ENCODE measurements at places on chromosomes 2 and 18.
A peak's percentile ranks its signal among the peaks of the same experiment; 100 is the strongest.

GRCh38 chr18:70653671-70654070 lies 364.8 kb downstream of the SOCS6 start:
- DNase-seq, result no peak

- no peak for DNase-seq
Measured at GRCh38 chr2:95374921-95375471, 27.5 kb upstream of the FAHD2A start.

- no peak for DNase-seq
Measured at GRCh38 chr2:19675856-19676460, 225.8 kb downstream of the TTC32 start.

GRCh38 chr2:143696651-143697050 lies 567.4 kb downstream of the ARHGAP15 start:
- DNase-seq, result no peak

DNA sequence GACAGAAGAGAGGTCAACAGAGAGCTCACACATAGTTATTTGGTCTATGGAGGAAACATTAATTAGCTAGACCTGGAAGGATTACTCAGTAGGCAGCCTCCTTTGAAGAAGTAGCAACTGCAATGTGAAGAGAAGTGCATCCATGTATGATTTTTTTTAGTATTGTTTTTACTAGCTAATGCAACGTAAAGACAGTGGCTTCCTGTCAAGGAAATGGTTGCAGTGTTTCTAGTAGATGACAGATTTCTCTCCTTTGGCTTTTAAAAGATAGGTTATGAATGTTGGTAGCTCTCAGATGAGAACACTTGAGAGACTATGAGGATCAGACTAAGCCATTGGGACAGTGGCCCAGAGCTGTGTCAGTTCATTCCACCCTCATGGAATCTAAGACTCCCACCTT lies 175.8 kb downstream of the AGPS start:
- no peak for DNase-seq

DNA sequence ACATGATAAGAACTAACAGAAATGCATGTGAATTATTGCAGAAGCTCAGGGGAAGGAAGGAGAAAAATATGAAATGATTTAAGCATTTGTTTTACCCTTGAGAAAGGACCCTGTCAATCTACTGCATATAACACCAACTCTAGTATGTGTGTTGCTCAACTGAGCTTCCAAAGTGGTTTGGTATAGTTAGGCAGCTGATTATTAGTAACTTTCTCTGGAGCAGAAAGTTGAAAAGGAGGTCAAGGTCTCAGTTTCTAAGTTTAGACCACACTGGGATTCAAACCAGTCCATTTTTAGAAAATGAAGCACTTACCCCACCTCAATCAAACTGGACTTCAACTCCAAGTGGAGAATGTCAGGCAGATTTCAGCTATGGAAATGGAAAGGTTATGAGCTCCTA lies 123.3 kb upstream of the CDC42EP3 start:
- no peak for DNase-seq

DNA sequence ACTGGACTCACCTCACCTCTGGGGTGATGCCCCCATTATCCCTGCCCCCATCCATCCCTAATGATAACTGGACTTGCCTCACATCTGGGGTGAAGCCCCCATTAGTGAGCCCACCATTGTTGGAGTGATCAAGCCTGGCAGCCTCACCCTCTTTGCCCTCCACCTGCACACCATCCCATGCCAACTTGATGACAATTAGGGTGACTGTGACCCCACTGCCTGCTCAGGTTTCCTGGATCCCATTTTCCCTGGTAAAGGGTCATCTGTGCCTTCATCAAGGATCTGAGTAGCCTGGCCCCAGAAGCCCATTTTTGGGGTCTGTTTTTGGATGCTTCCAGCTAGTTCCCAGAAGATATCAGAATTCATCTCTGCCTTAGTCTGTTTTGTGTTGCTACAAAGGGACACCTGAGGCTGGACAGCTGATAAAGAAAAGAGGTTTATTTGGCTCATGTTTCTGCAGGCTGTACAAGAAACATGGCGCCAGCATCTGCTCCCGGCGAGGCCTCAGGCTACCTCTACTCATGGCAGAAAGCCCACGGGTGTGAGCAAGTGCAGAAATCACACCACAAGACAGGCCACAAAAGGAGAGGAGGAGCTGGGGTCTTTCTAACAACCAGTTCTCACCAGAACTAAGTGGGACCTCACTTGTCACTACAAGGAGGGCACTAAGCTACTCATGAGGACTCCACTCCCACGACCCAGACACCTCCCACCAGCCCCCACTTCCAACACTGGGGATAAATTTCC lies 196.4 kb upstream of the TWIST2 start:
- no peak for DNase-seq

DNA sequence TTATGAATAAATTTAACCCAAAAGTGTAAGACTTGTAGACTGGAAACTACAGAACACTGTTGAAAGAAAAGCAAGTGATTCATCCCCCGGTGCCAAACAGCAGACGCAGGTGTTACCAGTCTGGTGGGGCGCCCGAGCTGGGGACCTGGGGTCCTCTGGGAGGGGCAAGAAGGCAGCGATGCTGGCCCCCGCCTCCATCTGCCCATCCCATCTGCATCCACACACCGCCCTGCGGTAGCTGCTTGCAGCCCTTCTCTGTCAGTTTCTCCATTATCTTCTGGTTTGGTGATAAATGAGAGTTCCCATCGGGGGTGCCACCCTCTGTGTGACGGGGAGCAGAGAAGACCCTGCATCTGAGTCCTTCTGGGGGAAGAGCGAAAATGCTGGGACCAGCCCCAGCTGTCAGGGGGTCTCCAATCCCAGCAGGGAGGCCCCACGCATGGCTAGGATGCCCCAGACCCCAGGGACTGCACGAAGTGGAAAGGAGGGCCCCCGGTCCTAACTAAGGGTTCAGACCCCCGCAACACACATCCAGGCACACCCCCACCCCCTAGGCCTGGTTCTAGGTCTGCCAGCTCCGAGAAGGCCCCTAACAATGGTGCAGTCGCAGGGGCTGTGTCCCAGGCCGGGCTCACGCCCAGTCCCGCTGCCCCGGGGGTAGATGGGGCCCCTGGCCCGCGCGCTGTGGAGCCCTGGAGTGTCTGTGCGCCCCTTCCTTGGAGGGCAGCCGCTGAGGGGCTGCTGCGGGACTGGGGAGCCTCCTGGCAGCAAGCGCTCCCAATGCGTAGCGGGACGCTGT lies 686 bp upstream of the RGPD8 start:
- DNase-seq, result no peak

GRCh38 chr2:112814278-112814677 lies 22.3 kb downstream of the IL1B start:
- no peak for DNase-seq

DNA sequence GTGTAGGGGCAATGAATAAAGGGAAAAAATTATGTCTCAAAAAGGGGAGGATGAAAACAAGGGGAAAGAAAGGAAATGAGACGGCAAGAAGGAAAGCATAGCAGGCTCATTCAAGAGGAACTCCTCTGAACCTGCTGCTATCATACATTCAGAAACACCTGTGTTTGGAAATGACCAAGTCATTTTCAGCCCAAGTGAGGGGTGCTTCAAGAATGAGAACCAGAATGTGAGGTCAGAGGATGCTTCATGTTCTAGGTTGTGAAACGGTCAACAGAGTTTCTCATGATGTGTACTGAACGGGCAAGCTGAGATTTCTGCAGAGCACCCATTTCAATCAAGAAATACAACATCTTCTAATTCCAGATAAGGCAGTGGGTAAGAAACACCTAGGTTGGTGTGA lies 1367.2 kb upstream of the CELF4 start:
- no peak for DNase-seq

GRCh38 chr18:3889803-3890202 lies 439.8 kb downstream of the TGIF1 start:
- no peak for DNase-seq

DNA sequence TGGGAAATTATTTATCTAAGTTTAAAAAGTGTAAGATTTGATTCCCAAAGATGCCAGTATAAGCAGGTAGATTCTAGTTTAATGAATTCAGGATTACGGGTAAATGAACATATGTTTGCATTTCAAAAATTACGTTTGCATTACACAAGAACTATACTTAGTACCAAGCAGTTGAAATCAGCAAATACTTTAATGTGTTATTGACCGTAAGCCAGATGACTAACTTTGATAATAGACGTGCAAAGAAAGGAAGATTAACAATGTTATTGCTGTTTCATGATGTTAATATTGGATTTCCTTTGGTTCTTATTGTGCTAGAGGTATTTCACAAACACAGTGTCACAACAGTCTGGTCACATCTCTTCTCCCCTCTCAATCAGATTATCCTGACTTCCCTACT lies 294.7 kb downstream of the TDRD15 start:
- no peak for DNase-seq

- no peak for DNase-seq
Measured at GRCh38 chr2:28361991-28362710, 30.5 kb upstream of the FOSL2 start.

DNA sequence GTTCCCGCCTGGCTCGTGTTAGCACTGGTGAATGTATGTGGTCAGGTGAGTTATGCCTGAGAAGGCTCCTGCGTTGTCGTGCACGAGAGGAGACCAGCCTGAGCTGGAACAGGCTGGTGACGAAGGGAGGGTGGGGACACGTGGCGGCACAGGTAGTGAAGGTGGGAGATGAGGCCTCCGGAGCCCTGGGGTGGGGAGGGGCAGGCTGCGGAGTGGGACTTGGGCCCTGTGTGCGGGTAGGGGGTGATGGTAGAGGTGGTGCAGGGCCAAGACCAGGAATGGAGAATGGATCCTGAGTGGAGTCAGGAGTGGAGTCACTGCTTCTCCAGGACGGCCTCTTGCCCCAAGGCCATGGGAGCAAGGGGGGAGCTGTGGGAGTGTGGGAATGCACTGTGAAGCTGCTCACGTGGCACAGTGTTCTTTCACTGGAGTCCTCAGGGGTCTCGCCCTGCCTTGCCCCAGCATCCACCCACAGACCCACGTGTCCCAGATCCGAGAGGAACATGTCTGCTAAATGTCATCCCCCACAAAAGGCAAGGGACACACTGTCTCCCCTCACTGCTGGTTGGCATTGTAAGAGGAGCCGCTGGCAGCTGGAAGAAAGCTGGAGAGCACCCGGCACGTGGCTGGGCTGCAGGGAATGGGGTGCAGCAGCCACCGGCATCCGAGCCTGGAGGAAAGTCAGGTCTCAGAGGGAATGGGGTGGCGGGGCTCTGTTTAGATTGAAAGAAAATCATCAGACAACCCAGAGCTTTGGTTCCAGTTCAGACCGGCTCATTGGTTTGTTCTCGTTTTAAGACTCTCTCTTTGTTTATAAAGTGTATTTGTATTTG lies 63.7 kb downstream of the CYP26B1 start:
- no peak for DNase-seq

DNA sequence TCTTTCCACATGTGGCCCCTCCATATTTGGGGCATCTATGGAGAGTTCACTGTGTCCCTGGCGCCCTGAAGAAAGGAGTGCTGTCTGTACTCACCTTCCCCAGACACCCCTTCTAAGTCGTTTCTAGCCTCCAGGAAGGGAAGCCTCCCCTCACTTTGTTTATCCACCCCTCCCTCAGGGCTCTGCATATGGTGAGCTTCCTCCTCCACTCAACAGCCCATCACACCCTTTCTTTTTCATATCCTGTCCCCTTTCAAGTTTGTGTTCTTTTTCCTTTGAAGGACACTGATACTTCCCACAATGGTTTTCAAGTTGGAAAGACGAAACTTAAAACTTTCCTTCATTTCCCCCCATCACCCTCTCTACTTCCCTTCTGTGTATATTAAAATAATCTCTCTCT lies 291.4 kb upstream of the POU3F3 start:
- DNase-seq, result no peak

- no peak for DNase-seq
Measured at GRCh38 chr18:31419457-31419932, 28.0 kb upstream of the DSG3 start.

GRCh38 chr18:5463831-5464230 lies 80.0 kb downstream of the EPB41L3 start:
- DNase-seq, result no peak

DNA sequence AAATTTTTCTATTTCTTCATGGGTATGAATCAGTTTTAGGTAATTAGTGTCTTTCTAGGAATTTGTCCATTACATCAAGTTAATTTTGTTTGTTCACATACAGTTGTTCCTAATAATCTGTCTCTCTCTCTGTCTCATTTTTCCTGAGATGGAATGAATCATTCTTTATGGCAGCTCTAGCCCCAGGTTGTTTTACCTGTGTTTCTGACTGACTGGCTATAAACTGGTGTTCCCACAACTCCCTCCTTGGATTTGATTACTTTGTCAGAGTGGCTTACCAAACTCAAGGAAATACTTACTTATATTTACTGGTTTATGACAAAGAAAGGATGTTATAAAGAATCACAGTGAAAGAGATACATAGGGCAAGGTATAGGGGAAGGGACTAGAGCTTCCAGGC lies 15.1 kb downstream of the ADNP2 start:
- DNase-seq, result no peak

DNA sequence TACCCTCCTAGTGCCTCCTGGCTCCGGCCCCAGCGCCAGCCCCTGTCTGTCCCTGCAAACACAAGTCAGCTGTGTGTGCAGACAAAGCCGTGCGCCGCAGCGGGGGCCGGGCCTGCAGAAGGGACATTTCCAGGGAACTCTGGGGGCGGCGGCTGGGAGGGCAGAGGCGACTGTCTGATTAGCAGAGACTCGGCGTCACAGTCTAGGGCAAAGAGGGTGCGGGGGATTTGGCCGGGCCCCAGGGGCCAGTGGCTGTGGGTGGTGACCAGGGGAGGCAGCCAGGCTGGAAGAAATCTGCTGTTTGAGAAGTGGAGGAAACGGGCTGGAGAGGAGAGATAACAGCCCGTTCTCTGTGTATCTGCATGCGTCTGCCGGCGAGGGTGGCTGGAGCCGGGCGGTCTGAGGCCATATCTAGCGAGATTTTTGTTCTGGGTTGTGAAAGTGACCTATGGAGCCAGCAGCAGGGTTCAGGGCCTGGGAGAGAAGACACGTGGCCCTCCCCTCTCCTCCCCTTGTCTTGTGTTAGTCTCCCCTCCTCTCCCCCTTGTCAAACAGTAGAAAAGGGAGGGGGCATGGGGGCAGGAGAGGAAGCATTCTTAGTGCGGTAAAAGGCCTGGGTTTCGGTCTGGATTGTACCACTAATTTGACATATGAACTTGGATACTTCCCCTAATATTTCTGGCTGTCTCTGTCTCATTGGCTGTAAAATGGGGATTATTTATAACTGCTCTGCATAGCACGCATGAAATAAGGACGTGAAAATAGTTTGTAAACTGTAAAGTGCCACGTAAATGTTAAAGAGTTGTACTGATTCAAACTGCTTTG lies 169.4 kb downstream of the SMAD7 start:
- DNase-seq, result peak; percentile 23

DNA sequence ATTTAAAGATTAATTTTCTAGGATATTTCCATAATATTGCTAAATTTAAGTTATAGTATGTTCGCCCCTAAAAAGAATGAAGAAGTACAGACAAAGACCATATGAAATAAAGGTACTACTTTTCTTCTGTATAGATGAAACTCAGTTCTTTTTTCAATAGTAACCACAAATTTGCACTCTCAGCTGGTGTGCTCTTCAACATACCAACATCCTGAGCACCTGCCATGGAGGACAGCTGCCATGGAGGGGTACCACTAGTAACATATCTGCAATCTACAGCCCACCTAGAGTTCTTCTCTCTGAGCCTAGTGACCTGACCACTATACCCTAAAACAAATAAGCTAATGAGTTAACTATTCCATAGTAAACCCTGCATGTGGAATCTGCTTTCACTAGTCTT lies 36.8 kb upstream of the ERCC3 start:
- no peak for DNase-seq

GRCh38 chr18:48699761-48700160 lies 160.9 kb downstream of the CTIF start:
- no peak for DNase-seq

- DNase-seq, result no peak
Measured at GRCh38 chr2:173214213-173214612, 138.6 kb downstream of the MAP3K20 start.

Data from cortex of kidney (tissue), 1 donor.